ENCODE measurements at places on chromosomes 2 and 18.

- no peak for DNase-seq
Measured at GRCh38 chr2:239544918-239545465, 144.2 kb upstream of the HDAC4 start.

- no peak for DNase-seq
Measured at GRCh38 chr2:45571940-45572339, 39.1 kb downstream of the SRBD1 start.

DNA sequence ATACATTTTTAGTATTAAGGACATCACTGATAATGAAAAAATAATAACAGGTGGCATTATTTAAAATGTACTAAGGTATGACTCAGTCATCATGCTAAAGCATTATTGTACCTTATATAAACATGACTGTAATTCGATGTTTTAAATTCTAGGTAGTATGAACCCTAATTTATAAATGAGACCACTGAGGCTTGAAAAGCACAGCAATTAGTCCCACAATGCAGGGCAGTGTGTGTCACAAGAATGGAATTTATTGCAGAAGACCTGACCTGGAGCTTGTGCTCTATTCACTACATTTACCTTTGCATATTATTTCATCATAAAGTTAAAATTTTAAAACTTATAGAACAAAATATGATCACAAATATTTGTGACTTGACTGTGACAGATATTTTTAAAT lies 358.5 kb upstream of the DSEL start:
- DNase-seq: no peak

DNA sequence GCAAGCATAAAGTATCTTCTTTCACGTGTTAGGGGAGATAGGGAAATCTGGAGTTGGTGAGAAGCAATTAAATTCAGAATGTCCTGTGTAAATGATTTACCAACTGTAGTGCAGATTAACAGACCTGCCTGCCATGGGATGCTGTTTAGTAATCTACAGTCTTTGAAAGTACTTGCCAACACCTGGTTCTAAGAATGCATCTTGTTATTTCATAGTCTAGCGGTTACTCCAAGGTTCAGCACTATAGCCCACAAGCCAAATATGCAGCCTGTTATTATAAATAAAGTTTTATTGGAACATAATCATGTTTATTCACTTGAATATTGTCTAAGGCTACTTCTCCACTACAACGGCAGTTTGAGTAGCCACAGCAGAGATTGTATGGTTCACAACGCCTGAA lies 100.8 kb downstream of the OSBPL6 start:
- no peak for DNase-seq

DNA sequence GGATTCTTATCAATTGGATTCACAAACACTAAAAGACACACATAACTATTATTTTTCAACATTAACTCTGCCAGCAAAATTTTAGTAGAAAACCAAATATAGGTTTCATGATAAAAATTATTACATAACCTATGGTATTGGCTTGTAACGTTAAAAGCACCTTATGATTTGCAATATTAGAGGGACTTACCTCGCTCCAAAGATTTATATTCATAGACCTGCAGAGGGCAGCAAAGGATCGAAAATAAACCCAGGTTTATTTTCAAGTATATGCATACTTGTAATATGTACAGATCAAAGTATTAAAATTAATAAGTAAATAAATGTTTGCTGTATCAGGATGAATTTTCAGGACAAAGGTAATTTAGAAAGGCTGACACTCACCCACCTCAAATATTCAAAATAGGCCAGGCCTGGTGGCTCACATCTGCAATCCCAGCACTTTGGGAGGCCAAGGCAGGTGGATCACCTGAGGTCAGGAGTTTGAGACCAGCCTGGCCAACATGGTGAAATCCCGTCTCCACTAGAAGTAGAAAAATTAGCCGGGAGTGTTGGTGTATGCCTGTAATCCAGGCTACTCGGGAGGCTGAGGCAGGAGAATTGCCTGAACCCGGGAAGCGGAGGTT lies 45.3 kb downstream of the LRPPRC start:
- peak; percentile 10 for DNase-seq

DNA sequence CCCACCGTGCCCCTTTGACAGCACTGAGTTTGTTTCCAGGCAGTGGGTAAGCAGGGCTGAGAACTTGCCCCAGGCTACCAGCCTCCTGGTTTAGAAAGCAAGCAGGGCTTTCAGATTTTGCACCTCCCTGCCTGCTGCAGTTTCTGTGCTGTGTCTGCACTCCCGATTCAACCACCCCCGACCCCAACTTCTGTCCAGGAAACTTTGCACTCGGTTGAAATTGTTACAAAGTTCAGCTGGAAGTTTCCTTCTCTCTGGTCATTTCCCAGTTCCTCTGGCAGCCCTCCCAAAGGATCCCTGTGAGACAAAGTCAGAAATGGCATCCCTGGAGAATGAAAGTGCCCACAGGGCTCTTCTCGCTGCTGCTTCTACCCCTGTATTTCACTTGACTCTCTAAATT lies 12.4 kb upstream of the UPP2 start:
- DNase-seq: no peak

- DNase-seq: no peak
Measured at GRCh38 chr2:166485558-166486178, 8.4 kb downstream of the SCN7A start.

- peak; percentile 22 for DNase-seq
Measured at GRCh38 chr2:102301867-102302362, 9.4 kb upstream of the IL1RL1 start.

DNA sequence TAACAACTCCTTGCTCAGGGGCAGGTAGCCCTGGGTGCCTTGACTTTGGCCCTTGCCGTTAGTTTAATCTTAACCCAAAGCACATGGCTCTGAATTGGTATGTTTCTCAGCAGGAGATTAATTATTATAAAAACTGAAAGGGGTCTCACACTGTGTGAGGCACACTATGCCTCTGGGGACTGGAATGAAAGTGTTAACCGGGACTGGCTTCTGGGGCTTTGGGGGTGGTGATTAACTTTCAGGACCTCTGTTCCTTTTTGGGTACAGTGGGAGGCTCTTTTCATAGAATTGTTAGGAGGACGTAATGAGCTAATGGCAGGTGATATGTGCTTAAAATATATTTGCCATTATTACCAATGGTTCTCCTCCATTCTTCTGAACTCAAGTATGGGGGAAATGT lies 5.1 kb downstream of the MERTK start:
- no peak for DNase-seq

DNA sequence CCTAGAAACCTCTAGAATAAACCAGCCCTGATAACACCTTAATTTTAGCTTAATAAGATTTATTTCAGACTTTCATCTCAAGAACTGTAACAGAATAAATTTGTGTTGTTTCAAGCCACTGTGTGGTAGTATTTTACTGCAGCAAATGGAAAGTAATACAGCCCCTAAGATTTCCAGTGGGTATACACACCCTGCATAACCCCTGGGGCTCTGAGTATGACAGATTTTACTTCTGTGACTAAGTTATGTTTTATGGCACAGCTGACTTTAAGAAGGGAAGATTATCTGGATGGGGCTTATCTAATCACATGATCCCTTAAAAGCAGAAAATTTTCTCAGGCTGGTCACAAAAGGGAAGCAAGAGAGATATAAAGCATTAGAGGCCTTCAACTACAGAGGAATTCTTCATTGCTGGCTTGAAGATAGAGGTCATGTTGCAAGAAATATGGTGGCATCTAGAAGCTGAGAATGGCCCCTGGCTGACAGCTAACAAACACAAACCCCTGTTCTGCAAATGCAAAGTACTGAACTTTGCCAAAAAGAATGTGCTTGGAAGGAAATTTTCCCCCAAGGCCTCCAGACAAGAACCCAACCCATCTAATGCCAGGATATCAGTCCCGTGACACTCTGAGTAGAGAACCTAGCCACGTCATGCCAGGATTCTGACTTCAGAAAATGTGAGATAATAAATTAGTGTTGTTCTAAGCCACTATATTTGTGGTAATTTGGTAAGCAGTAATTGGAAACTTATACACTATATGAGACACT lies 67.8 kb upstream of the SLC9A2 start:
- no peak for DNase-seq

DNA sequence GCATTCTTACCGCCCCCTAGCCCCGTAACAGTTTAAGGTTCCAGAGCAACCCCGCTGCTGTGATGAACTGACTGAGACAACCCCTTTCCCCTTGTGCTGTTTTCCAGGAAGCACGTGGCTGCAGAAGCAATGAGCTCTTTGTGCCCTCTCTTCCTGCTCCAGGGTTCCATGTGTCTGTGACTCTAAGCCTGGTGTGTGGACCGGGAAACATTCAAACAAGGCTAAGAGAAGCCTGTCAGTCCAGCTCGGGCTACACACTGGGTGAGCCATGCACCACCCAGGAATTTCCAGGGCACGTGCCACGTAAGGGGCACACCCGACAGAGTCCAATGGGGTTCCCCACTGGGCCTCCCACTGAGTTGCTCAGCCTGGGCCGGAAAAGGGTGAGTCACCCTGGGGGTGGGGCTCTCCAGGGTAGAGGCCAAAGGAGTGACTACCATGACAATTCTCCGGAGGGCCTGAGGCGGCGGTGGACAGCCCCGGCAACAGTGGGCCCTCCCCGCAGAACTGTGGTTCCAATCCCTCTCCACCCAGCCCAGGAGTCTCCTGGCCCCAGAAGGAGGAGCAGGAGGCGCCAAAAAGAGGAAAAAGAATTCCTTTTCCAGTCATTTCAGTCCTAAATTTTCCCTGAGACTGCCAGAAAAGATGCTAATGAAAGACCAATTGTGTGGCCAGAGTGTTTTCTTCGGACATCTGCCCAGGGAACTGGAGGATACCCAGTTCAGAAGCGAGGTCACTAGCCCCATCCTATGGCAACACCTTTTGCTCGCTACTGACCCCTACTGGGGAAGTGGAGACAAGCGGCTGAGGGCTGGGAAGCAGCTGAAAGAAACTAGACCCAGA lies 157.8 kb upstream of the SLC1A4 start:
- DNase-seq: peak; percentile 80

- no peak for DNase-seq
Measured at GRCh38 chr2:17052001-17052400, 386.4 kb upstream of the CYRIA start.

DNA sequence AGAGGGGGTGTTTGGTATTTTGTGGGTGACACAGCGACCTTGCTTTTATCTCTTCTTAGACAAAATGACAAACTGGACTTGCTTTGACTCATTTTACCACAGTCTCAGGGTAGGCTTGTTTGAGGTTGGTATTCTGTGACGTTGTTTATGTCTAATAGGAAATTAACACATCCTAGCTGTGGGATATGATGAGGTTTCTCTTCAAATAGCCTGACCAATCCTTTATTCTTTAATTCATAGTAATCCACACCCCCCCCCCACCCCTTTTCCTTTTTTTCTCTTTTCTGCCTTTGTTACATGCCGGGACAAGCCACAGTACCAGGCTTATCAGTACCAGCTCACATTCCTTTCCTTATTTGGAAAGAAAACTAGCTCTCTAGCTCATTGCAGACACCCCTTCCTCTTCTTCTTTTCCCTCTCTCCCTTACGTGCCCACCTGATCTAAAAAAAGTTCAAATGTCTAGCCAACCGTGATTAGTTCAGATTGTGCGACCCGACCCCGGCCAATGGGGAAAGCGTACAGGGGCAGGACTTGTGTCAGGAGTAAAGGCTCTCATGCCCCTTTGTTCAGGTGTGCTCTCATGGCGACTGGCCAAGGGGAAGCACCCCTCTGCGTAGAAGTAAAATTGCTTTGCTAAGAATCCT lies 52.2 kb upstream of the PTPRM start:
- no peak for DNase-seq

- no peak for DNase-seq
Measured at GRCh38 chr2:23534771-23535170, 149.8 kb downstream of the KLHL29 start.

GRCh38 chr2:17792515-17792914 lies 23.7 kb upstream of the MSGN1 start:
- DNase-seq: no peak

DNA sequence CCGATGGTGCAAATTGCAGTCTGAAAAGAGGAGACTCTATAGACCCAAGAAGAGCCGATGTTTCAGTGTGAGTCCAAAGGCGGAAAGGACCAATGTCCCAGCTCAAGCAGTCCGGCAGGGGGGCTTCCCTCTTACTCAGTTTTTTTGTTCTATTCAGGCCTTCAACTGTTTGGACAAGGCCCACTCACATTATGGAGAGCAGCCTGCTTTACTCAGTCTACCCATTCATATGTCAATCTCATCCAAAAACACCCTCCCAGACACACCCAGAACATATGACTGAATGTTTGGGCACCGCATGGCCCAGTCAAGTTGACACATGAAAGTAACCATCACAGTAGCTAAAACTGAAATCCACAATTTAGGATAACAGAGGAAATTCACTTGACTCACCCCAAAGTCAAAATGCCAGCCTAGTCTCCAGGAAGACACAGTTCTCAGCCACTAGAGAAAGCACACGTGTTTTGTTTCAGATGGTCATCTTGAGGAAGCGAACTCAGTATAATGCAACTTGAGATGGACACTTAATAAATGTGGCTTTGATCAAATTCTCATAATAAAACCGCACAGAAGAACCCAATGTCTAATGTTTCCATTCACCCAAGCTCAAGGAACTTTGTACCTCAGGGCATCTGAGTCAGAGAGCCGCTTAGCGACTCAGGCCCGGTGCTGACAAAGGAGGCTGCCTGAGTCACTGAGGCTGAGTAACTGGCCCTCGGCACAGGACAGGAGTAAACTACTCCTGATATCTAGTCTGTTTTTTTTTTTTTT lies 2.4 kb downstream of the FHL2 start:
- DNase-seq: no peak

- DNase-seq: no peak
Measured at GRCh38 chr2:160695402-160696086, 201.9 kb upstream of the RBMS1 start.

GRCh38 chr2:7971248-7971647 lies 710.6 kb upstream of the ID2 start:
- DNase-seq: no peak

- no peak for DNase-seq
Measured at GRCh38 chr2:52141076-52141475, 1109.1 kb upstream of the NRXN1 start.

DNA sequence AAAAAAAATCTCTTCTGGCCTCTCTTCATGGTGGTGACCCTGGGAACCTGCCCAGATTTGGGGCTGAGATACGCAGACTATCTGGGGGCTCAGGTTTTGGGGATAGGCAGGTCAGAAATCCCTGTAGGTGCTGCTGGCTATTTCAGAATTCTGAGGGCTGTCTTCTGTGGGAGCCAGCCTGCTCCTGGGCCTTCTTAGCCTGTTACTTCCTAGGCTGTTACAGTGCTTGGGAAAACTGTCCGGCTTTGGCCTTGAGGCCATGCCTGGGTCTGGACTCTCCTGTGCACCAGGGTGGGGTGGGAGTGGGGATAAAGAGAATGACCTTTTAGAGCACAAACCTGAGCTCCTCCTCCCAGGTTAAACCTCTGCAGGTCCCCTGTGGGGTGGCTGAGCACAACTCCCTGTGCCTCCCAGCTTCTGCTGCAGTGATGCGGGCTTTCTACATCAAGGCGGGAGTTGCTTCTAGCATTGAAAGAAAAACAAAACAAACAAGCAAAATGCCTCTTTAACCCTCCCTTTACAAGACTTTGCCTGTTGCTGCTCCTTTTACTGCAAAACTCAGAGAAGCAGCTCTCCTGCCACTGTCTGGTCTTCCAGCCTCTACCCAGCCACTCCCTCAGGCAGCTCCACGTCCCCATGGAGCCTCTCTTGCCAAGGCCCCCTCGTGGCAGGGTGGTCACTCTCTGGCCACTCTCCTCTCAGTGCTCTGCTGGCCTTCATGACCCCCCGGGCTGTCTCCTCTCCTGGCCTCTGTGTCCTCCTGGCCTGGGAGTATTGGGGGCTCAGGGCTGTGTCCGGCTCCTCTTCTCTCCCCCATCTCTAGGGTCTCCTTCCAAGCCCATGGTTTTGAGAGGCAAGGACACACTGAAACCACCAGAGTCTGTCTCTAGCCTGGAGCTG lies 293.0 kb upstream of the HS6ST1 start:
- DNase-seq: no peak
